ENCODE measurements at places on chromosomes 12 and 14. TPM values are rescaled to one million over a fixed set of nuclear protein-coding genes. Genes with fewer than 3 reads are reported as not detected.

DNA sequence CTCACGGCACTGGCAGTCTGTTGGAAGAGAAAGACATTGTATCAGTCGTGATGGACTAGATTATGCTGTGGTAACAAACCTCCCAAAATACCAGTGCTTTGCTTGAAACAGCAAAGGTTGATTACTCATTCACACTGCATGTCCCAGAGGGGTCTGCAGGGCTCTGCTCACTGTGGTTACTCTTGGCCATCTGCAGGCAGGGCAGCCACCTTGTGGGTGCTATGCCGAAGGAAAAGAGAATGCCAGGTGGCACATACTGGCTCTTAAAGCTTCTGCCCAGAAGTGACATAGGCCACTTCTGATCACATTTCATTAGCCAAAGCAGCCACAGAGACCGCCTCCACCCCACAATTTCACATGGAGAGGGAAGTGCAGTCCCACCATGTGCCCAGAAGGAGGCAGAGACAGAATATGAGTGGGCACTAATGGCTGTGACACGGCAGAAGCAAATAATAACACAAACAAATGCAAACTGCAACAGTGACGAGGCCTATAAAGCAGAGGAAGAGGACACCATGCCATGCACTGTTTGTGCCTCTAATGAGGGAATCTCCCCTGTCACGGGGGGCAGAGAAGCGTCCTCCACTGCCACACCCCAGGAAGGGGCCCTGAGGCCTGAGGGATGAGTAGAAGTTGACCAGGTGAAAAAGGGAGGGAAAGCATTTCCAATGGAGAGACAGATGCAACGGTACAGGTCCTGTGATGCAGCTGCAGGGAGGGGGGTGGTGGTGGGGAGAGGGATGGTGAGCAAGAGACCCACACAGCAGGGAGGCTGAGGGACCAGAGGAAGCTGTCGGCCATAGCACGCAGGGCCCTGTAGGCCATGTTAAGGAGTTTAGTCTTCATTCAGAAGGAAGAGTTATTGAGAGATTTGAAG is 51.7 kb upstream of the KICS2 start:
- peak; percentile 11 for DNase-seq

DNA sequence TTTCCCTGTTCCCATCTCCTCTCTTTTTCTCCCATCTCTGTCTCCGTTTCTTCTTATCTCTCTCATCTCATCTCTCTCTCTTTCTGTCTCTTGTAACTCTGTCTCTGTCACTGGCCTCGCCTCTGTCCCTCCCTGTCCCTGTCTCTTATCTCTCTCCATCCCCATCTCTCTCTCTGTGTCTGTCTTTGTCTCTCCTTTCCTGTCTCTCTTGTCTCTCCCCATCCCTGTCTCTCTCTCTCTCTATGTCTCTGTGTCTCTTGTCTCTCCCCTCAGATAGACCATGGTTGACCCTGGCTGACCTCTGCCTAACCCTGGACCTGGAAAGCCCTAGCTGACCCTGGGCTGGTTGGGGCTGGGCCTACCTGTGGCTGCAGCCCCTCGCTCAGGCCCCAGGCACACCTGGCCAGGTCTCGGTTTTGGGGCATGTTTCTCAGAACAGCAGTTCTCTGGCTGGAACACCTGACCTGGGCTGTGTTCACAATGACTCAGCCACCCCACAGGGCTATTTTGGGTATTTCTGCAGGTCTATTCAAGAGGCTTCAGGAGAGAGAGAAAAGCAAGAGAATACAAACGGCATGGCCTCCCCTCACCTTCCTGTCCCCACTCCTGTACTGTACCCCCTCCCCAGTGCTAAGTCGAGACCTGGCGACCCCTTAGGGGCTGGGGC is 174.4 kb downstream of the TMEM121 start:
- DNase-seq, result no peak

DNA sequence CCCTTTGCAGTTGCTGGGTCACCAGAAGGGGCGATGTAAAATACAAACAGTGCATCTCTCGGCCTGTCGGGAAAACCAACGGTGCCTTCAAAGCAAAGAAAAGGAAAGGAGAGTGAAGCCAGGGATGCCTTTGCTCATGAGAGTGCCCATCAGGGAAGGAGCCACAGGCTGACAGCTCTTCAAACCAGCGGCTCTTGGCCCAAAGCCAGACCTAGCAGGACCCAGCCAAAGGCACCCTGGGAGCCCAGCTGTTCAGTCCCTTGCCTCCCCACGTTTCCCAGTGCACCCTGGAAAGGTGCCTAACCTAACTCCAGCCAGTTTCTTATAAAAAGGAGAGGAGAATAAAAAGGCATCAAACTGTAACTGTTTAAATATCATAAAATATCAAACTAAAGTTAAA is 29.2 kb downstream of the PRMT8 start:
- DNase-seq, result no peak

DNA sequence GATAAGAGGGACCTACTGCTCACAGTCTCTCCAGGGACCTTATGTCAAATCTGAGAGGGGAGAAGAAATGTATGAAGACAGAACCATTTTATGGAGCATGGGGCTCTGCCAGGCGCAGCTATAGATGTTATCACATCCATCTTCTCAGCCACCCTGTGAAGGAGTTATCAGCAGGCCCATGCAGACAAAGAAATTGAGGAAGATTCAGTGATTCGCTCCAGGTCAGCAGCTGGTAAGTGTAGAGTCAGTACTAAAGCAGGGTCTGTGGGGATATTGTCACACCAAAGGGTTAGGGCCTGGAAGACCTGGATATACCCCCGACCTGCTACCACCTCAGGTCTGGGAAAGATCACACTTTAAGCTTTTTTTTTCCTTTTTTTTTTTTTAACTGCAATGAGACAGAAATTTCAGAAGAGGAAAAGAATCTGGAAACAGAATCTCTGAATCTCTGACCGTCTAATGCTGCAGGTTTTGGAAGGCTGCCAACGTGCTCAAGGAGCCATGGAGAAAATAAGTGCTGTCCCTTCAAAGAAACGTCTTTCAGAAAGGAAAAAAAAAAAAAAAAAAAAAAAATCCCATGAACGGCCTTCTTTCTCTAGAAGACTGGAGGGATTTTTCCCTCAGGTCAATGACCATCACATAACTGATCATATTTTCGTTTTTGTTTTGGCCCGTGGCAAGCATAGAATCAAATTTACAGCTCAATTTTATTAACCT is 73.3 kb upstream of the PLEKHG7 start:
- no peak for DNase-seq

DNA sequence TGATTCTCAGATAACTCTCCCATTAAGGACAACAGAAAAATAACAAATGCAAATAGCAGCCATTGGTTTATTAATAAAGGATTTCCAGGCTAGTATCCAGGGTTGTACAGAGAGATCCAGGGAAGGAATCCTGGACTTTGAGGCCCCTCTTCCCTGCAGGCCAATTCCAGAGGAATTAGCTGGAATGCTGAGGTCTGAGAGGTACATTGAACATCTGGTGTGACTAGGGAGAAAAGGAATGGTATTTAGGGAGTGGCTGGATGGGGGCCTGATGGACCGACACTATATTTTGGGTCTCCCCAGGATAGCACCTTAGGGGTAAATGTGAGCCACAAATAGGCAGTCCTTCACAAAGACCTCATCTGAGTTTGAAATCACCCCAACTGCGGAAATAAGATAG is 924.5 kb downstream of the AACS start:
- no peak for DNase-seq

CDC42BPB gene
- 13.9 TPM for polyA plus RNA-seq

ANKRD33 gene
- polyA plus RNA-seq, result not detected

Data from K562 (cell line).